Epithelial cell of alveolus of lung (primary cell): ENCODE measurements at places on chromosomes 3 and 15. TPM values are rescaled to one million over a fixed set of nuclear protein-coding genes. Genes with fewer than 3 reads are reported as not detected.

Gene NCKIPSD
- 29.9 and 38.8 TPM in 2 replicates for total RNA-seq

Gene IL17RD
- 2.3 and 2.4 TPM in 2 replicates for total RNA-seq

Gene ARL6
- total RNA-seq, result 5.6 and 10.5 TPM in 2 replicates

Gene ZBTB11
- total RNA-seq, result 14.9 and 16.2 TPM in 2 replicates

Gene SPATA12
- not detected in 2 replicates for total RNA-seq

Gene OR5K2
- total RNA-seq, result not detected in 2 replicates

Gene SLC24A5
- not detected in 2 replicates for total RNA-seq

Gene TATDN2
- 10.6 and 10.7 TPM in 2 replicates for total RNA-seq

Gene SLC28A1
- total RNA-seq, result not detected in 2 replicates

Gene DZIP1L
- total RNA-seq, result 4.3 and 13.3 TPM in 2 replicates

Gene ARL14
- 0.13 TPM in 1 of 2 replicates, not detected in the other for total RNA-seq

Gene ABHD6
- total RNA-seq, result 7.2 and 8.0 TPM in 2 replicates

Gene CP
- total RNA-seq, result 1.0 and 1.8 TPM in 2 replicates

Gene SKOR1
- total RNA-seq, result 0.13 and 1.5 TPM in 2 replicates

Gene TEX55
- total RNA-seq, result not detected in 2 replicates

Gene SELENOT
- total RNA-seq, result 149 and 152 TPM in 2 replicates

Gene CLEC3B
- total RNA-seq, result 0.52 and 1.7 TPM in 2 replicates

Gene CCDC9B
- 2.3 and 3.0 TPM in 2 replicates for total RNA-seq

Gene PLS1
- total RNA-seq, result 0.96 and 2.5 TPM in 2 replicates

Gene COL7A1
- total RNA-seq, result 52.5 and 104 TPM in 2 replicates

Gene PARP6
- total RNA-seq, result 12.4 and 28.2 TPM in 2 replicates

Gene PLAAT1
- total RNA-seq, result 1.2 TPM in 1 of 2 replicates, not detected in the other

Gene SQOR
- 7.3 and 46.8 TPM in 2 replicates for total RNA-seq

Gene TTLL13
- total RNA-seq, result 0.08 TPM in 1 of 2 replicates, not detected in the other

Gene GOLGA8M
- 0.26 TPM in 1 of 2 replicates, not detected in the other for total RNA-seq

Gene SCG5
- 24.4 and 46.5 TPM in 2 replicates for total RNA-seq

Gene CFAP92
- 0.40 and 1.3 TPM in 2 replicates for total RNA-seq

Gene AMOTL2
- 49.0 and 80.5 TPM in 2 replicates for total RNA-seq

Gene CAV3
- not detected in 2 replicates for total RNA-seq

Gene ADAMTS9
- total RNA-seq, result 2.7 and 34.4 TPM in 2 replicates

Gene P2RY14
- total RNA-seq, result not detected in 2 replicates

Gene KCNAB1
- 0.13 TPM in 1 of 2 replicates, not detected in the other for total RNA-seq

Gene GAP43
- 0.78 TPM in 1 of 2 replicates, not detected in the other for total RNA-seq

Gene BCL2A1
- 2.6 and 3.9 TPM in 2 replicates for total RNA-seq

Gene HCN4
- not detected in 2 replicates for total RNA-seq

Gene KLHL18
- total RNA-seq, result 13.4 and 17.5 TPM in 2 replicates

Gene NMD3
- 31.9 and 54.6 TPM in 2 replicates for total RNA-seq

Gene ACSBG1
- not detected in 2 replicates for total RNA-seq

Gene DRD3
- not detected in 2 replicates for total RNA-seq

Gene SH3GL3
- 0.78 TPM in 1 of 2 replicates, not detected in the other for total RNA-seq

Gene GOLGA8R
- 0.08 and 0.65 TPM in 2 replicates for total RNA-seq

Gene NAALADL2
- 2.4 and 4.4 TPM in 2 replicates for total RNA-seq

Gene RPL29
- total RNA-seq, result 2,354 and 3,771 TPM in 2 replicates

Gene INSYN1
- 0.52 and 2.0 TPM in 2 replicates for total RNA-seq

Gene BCHE
- total RNA-seq, result 28.6 and 30.5 TPM in 2 replicates

Gene PAQR9
- 0.13 TPM in 1 of 2 replicates, not detected in the other for total RNA-seq

Gene ECE2
- not detected in 2 replicates for total RNA-seq

Gene KCNMB2
- total RNA-seq, result 0.39 TPM in 1 of 2 replicates, not detected in the other

Gene LXN
- 441 and 503 TPM in 2 replicates for total RNA-seq

Gene VPS18
- total RNA-seq, result 35.7 and 39.4 TPM in 2 replicates

Gene HESX1
- total RNA-seq, result 0.72 TPM in 1 of 2 replicates, not detected in the other

Gene ASB14
- total RNA-seq, result not detected in 2 replicates

Gene COL6A5
- not detected in 2 replicates for total RNA-seq

Gene MAGEL2
- total RNA-seq, result 0.52 and 4.5 TPM in 2 replicates

Gene ANKUB1
- total RNA-seq, result not detected in 2 replicates

Gene PLA2G4E
- not detected in 2 replicates for total RNA-seq

Gene SLC9A9
- 5.3 and 17.0 TPM in 2 replicates for total RNA-seq

Gene RAB6B
- total RNA-seq, result 0.40 and 0.65 TPM in 2 replicates

Gene ACOX2
- total RNA-seq, result 3.1 and 9.1 TPM in 2 replicates

Gene GOLGA6A
- total RNA-seq, result 6.9 TPM in 1 of 2 replicates, not detected in the other
